ENCODE measurements at places on chromosomes 11 and 22.

DNA sequence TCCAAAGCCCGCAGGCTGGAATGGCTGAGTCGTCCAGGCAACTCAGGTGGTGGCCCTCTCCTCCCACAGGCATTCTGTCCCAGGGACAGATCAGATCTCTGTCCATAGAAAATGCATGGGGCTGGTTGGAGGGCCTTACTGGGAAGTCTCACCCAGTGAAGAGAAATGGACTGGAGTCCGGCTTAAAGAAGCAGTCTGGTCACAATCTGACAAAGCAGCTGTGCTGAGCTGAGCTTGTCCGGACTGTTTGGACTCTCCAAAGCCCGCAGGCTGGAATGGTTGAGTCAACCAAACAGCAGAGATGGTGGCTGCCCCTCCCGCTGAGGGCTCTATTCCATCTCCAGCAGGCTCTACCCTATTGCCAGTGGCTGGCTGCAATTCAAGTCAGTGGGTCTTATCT lies 14.4 kb upstream of the DEPDC7 start:
- peaks cover 15% of the 10 kb centered on the region for H3K4me1 ChIP-seq
- no peaks in the 10 kb centered on the region for H3K36me3 ChIP-seq
- no peak for DNase-seq
- no peak overlapping the region for H3K27ac ChIP-seq
- H3K27me3 ChIP-seq, result peaks cover 60% of the 10 kb centered on the region
- H3K4me3 ChIP-seq, result no peak overlapping the region

DNA sequence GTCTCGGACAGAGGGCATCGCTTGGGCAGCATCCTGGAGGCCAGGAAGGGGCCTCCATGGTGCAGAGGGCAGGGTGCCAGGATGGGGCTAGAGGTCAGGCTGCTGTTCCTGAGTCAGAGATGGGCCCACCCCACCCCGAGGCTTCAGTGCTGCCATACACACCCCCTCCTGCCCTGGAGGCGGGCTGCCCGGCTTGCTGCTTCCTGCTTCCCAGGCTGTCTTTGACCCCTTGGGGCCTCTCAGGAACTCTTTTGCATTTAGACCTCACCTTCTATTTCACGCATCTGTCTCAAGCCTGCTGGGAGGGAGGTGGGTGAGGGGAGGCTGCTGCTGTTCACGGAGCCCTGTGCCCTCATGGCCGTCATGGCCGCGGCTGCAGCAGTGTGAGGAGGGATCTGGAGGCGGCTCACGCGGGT lies 6.6 kb upstream of the GRAMD4 start:
- DNase-seq, result peak; percentile 12
- H3K27me3 ChIP-seq, result no peaks in the 10 kb centered on the region
- H3K4me3 ChIP-seq, result peak overlapping the region; percentile 80

DNA sequence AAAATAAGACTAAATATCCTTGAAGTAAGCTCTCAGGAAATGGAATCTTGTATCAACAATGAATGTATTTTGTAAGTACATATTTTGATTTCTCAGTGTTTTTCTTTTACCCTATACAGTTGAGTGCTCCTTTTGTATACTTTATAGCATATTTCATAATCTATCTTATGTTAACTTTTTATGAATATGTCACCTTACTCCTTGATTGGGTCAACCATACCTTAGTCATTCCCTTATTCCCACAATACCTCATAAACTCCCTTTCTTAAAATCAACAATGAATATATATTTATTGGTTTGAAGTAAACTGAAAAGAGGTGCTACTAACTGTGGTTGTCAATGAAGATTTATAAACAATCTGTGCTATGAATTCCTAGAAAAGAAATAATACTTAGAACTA lies 686.2 kb downstream of the METTL15 start:
- no peak for DNase-seq
- no peak overlapping the region for H3K4me3 ChIP-seq
- no peaks in the 10 kb centered on the region for H3K4me1 ChIP-seq

GRCh38 chr11:67211656-67212436 lies 54.4 kb upstream of the GRK2 start:
- H3K36me3 ChIP-seq, result peaks cover 41% of the 10 kb centered on the region
- DNase-seq, result no peak
- H3K27me3 ChIP-seq, result no peaks in the 10 kb centered on the region
- no peak overlapping the region for H3K4me3 ChIP-seq

GRCh38 chr11:38884145-38884865 lies 2286.3 kb upstream of the RAG2 start:
- no peaks in the 10 kb centered on the region for H3K4me1 ChIP-seq
- no peaks in the 10 kb centered on the region for H3K27me3 ChIP-seq
- no peak overlapping the region for H3K27ac ChIP-seq
- H3K4me3 ChIP-seq, result no peak overlapping the region

GRCh38 chr11:122963961-122964360 lies 17.7 kb downstream of the BSX start:
- H3K36me3 ChIP-seq, result no peaks in the 10 kb centered on the region
- H3K27me3 ChIP-seq, result peaks cover 36% of the 10 kb centered on the region
- no peak overlapping the region for H3K27ac ChIP-seq
- H3K4me3 ChIP-seq, result no peak overlapping the region
- DNase-seq, result no peak

DNA sequence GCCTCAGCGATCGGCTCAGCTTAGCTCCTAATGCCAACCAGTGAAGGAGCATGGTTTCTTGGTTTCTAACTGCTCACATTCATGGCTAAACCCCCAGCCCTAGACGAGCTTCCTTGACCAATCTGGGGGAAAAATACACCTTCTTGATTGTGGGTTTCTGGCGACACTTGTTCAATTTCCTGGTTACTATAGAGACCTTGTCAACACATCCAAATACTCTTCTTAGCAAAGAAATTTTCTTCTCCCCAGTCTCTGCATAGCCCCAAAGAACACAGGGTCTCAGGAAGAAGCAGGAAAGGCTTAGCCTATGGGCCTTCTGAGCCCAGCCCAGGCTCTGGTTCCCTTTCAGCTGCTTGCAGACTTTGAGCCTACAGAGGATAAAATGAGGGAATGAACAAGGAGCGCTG lies 88.5 kb upstream of the SYT13 start:
- H3K27ac ChIP-seq, result no peak overlapping the region
- peaks cover 8% of the 10 kb centered on the region for H3K4me1 ChIP-seq
- peaks cover 13% of the 10 kb centered on the region for H3K27me3 ChIP-seq
- no peaks in the 10 kb centered on the region for H3K36me3 ChIP-seq
- DNase-seq, result no peak
- no peak overlapping the region for H3K4me3 ChIP-seq

DNA sequence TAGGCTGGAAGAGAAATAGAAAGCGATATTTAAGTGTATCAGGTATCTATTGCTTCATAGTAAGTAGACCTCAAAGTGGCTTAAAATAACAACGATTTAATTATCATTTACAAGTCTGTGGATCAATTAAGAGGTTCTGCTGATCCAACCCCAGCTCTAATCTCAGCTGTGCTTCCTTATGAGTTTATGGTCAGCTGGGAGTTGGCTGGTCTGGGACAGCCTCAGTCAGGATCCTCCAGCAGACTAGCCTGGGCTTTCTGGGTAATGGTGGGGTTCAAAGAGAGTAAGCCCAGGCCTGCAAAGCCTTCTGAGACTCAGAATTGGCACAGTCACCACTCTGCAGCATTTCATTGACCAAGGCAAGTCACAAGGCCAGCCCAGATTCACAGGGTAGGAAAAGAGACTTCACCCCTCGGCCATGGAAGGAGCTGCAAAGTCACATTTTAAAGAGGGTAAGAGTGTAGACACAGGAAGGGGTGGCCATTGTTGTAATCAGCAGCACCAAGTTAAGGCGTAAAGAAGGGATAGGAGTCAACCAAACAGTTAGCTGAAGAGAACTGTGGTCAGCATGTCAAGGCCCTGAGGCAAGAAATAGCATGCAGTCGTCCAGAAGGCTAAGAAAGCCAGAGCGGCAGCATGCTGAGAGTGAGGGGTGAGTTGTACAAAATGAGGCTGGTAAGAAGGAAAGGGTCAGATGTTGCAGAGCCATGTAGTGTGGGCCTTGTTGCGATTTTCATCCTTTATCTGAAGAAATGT lies 168.2 kb downstream of the ETS1 start:
- no peaks in the 10 kb centered on the region for H3K27me3 ChIP-seq
- H3K4me1 ChIP-seq, result peaks cover 41% of the 10 kb centered on the region
- H3K27ac ChIP-seq, result no peak overlapping the region
- DNase-seq, result no peak

GRCh38 chr11:95283650-95284049 lies 52.6 kb upstream of the SESN3 start:
- no peaks in the 10 kb centered on the region for H3K36me3 ChIP-seq
- no peak for DNase-seq
- H3K27ac ChIP-seq, result no peak overlapping the region
- no peak overlapping the region for H3K4me3 ChIP-seq
- peaks cover 12% of the 10 kb centered on the region for H3K4me1 ChIP-seq

GRCh38 chr22:24025475-24025874 lies 14.4 kb downstream of the CABIN1 start:
- peaks cover 59% of the 10 kb centered on the region for H3K36me3 ChIP-seq
- peaks cover 31% of the 10 kb centered on the region for H3K4me1 ChIP-seq
- DNase-seq, result no peak
- no peak overlapping the region for H3K4me3 ChIP-seq

DNA sequence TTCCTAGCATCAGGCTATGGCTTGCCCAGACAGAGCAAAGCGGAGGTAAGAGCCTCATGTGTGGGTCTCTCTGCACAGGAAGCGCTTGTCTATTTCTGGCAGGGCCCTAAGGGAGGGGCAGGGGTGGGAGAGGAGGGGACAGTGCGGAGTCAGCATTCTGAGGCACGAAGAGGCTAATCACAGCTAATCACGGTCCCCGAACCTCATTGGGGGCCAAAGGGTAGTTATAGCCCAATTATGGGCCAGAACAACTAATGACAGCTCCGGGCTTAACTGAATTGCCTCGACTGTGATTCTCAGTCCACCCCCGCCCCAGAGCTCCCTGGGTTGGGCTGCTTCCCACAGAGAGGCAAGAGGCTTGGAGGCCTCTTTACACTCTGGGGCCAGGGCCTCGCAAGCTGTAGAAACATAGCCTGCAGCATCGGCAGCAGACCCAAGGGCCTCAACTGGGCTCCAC lies 72.7 kb upstream of the PRDM11 start:
- H3K4me1 ChIP-seq, result peaks cover 4% of the 10 kb centered on the region
- no peaks in the 10 kb centered on the region for H3K36me3 ChIP-seq
- DNase-seq, result no peak
- peaks cover 2% of the 10 kb centered on the region for H3K27me3 ChIP-seq

DNA sequence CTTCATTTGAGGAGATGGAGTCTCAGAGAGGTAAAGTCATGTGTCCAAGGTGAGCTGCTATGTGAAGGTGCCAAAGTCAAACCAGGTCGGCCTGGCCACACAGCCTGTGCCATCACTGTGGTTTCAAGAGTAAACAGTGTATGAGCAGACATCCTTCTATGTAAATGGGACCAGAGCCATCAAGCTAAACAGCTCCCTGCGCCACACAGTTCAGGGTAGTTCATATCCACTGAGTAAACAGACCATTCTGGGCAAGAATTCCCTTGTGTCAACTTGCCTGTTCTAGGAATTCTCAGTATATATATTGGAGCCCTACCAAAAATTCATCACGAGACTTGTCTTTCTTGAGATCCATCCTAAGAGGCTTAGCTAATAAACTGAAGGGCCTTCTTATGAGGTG lies 77.5 kb downstream of the AMOTL1 start:
- no peaks in the 10 kb centered on the region for H3K36me3 ChIP-seq
- no peak for DNase-seq
- no peaks in the 10 kb centered on the region for H3K4me1 ChIP-seq
- peaks cover 2% of the 10 kb centered on the region for H3K27me3 ChIP-seq

- no peak overlapping the region for H3K27ac ChIP-seq
- H3K4me1 ChIP-seq, result no peaks in the 10 kb centered on the region
- H3K36me3 ChIP-seq, result no peaks in the 10 kb centered on the region
- DNase-seq, result no peak
- no peaks in the 10 kb centered on the region for H3K27me3 ChIP-seq
- no peak overlapping the region for H3K4me3 ChIP-seq
Measured at GRCh38 chr11:131408025-131408640, 37.7 kb downstream of the NTM start.

- H3K27ac ChIP-seq, result peak overlapping the region; percentile 80
- H3K4me3 ChIP-seq, result no peak overlapping the region
- peaks cover 26% of the 10 kb centered on the region for H3K36me3 ChIP-seq
- H3K4me1 ChIP-seq, result peaks cover 59% of the 10 kb centered on the region
- no peaks in the 10 kb centered on the region for H3K27me3 ChIP-seq
Measured at GRCh38 chr11:96199563-96200025, 143.4 kb downstream of the MAML2 start.

DNA sequence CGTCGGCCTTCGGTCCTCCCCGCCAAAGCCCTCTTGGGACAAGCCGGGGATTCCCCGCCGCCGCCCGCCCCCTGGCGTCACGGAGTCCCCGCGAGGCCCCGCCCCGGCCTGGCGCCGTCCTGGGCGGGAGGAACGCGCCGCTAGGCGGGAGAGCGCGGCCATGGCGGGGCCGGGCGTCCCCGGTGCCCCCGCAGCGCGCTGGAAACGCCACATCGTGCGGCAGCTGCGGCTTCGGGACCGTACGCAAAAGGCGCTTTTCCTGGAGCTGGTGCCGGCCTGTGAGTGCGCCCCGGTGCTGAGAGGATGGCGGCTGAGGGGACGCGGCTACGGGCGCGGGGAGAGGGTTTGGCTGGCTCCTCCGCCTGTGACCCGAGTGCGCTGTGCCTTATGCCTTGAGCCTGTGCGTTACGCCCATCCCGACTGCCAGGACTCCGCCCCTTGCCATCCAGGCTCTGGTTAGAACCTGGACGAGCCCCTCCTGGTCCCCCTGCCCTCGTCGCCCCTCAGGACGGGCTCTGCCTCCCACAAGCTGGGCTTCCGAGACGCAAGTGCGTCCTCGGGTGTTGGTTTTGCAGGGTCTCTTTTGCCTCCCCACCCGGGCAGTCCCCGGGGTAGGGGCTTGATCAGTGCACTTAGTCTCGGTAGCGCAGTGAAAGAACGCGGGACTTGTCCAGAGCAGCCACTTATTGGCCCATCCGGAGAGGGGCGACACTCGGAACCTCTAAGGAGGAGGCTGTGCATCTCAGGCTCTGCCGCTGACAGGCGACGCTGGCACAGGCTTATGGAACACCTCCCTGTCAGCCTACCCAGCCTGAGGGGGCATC lies at the start of gene ATG16L2:
ATG16L2 (plus strand) TSS at position 126 of the 824 bp plus-strand sequence; CDS start at position 161, 35 bp downstream.
- H3K4me3 ChIP-seq, result peak within 1 kb of the TSS; percentile 99
- H3K27ac ChIP-seq, result peak within 1 kb of the TSS; percentile 98
- peaks cover 36% of the 10 kb centered on the region for H3K4me1 ChIP-seq
- H3K27me3 ChIP-seq, result no peaks in the 10 kb centered on the region
- H3K36me3 ChIP-seq, result peaks cover 62% of the 10 kb centered on the region

GRCh38 chr22:39474351-39475111 lies 17.7 kb downstream of the MGAT3 start:
- H3K4me3 ChIP-seq, result no peak overlapping the region
- H3K36me3 ChIP-seq, result no peaks in the 10 kb centered on the region
- no peak overlapping the region for H3K27ac ChIP-seq

- peak overlapping the region; percentile 67 for H3K27ac ChIP-seq
- H3K4me3 ChIP-seq, result peak overlapping the region; percentile 78
- DNase-seq, result peak; percentile 33
- H3K27me3 ChIP-seq, result peaks cover 16% of the 10 kb centered on the region
Measured at GRCh38 chr11:67584205-67584880, 731 bp downstream of the GSTP1 start.

GRCh38 chr22:45703758-45704157 lies 32.1 kb downstream of the ATXN10 start:
- H3K27ac ChIP-seq, result no peak overlapping the region
- no peak for DNase-seq
- no peaks in the 10 kb centered on the region for H3K27me3 ChIP-seq
- peaks cover 68% of the 10 kb centered on the region for H3K36me3 ChIP-seq
- H3K4me1 ChIP-seq, result peaks cover 6% of the 10 kb centered on the region

GRCh38 chr11:20154381-20154780 lies 5.9 kb downstream of the DBX1 start:
- no peak overlapping the region for H3K27ac ChIP-seq
- peaks cover 6% of the 10 kb centered on the region for H3K36me3 ChIP-seq
- H3K4me1 ChIP-seq, result peaks cover 6% of the 10 kb centered on the region
